Umbilical cord (tissue), 2 donors: ENCODE measurements at places on chromosomes 1 and 21.
A peak's percentile ranks its signal among the peaks of the same experiment; 100 is the strongest.

DNA sequence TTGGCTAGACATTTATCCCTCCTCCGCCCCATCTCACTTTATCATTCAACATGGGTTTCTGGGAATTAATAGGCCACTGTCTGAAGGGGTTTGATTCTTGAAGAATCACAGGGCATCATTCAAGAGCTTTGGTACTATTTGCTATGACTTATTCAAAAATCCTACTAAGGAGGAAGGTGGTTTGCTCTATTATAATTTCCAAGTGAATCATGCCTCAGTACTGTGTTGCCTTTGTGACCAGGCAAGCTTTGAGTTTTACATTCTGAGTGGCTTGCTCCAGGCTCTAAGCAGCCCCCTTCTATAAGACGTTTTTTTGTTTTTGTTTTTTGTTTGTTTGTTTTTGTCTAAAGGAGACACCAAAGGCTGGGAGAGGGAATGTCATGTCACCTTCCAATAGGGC, 2.6 kb downstream of the C1orf21 start:
- DNase-seq, result no peak

GRCh38 chr1:30952098-30952497, 43.5 kb upstream of the SDC3 start:
- DNase-seq, result no peak

DNA sequence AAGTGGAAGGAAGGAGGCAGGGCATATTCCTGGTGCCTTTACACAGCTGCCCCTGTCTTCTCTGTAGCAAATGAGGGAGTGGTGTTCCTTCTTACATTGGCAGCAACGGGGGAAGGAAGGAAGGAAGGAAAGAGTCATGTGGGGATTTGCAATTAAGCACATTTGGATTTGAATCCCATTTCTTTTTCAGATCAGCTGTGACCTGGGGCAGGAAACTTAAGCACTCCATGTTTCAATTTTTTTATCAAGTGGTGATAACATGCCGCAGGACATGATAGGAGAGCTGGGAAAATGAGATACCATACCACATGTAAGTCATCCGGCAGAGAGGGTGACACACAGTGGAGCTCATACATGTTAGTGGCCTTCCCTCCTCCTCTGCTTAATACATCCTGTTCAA, 186.8 kb downstream of the APP start:
- DNase-seq, result peak; percentile 61

DNA sequence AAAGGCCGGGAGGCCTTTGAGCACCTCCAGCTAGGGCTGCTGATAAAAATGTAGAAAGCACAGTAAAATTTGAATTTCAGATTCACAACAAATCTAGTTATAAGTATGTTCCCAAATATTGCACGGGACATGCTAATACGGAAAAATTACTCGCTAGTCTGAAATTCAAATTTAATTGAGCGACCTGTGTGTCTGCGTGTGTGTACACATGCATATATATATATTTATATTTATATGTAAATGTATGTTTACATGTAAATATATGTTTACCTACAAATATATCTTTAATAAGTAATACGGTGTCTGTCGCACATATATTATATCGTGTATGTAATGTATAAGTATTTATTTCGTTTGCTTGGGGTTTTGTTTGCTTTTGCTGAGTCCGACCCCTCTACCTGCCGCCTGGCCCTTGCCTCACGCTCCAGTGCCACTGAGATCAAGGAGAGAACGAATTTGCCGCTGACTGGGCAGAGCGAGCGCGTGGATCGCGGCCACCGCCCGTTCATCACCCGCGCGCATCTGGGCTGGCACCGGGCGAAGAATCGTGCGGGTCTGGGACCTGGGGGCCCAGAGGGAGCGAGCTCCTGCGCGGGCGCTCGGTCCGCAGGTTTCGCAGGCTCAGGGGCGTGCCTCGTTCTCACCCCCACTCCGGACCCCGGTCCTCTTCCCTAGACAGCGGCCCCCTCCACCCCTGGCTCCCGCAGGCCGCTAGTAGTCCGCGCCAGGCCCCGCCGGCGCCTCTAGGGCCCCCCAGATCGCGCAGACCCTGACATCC, 534 bp upstream of the WRAP73 start:
- DNase-seq, result no peak

DNA sequence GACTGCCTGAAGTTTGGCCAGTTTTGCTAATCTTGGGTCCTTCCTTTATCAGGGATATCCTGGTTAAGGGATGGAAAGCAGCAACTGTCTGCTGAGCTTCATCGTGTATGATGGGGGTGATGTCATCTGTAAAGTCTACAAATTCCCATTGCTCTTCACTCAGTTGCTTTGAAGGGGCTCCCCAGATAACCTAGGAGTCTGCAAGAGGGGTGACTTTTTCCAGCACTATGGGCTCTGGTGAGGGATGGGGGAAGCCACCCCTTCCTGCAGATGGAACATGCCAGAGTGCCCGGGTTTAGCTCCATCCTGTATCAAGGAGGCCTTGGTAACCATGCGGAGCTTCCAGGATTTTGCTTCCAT, 28.4 kb downstream of the EDARADD start:
- peak; percentile 65 for DNase-seq

DNA sequence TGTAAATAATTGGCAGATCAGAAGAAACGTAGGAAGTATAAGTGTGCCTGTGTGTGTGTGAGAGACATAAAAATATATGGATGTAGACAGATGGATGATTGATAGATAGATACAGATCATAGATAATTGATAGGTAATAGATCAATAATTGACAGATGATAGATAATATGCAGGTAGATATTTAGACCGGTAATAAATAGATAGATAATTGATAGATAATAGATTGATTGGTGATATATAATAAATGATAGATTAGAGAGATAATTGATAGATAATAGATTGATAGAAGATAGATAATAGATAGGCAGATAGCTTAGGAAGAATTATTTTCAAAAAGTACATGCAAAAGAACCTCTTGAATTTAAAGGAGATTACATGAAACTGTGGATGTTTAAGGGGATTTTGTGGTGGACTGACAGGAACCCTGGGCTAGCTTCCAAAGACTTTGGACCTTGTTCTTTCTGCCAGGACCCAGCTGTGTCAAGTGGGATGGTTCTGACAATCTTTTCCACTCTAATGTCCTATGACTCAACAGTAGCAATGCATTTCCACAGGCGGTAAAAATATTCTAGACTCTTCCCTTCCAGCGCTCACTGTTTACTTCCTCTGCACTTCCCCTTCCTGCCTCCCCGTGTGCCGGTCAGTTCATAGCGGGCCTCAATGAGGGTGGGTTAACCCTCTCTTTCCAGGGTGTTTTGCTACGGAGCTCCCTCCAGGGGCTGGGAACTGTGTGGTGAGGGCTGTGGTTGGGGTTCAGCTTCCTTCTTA, 39.4 kb downstream of the KCNJ15 start:
- DNase-seq, result peak; percentile 43

DNA sequence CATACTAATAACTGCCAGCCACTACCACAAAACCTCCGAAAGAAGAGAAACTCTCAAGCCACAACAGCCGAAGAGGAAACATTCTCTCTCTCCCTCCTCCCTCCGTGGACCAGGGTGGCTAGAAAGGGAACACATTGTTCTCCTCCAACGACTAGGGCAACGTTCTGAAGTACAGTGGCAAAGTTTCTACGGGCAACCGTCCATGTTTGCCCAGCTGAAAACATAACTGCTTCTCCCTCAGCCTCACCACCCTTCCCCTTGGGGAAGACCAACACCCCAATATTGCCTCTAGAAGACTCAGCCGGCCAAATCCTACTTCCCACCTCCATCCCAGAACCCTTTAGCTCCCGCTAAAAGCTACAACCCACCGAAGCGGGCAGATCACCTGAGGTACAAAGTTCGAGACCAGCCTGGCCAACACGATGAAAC, 2.0 kb downstream of the GLUL start:
- peak; percentile 18 for DNase-seq

GRCh38 chr1:43441894-43442637, 11.7 kb downstream of the HYI start:
- no peak for DNase-seq

DNA sequence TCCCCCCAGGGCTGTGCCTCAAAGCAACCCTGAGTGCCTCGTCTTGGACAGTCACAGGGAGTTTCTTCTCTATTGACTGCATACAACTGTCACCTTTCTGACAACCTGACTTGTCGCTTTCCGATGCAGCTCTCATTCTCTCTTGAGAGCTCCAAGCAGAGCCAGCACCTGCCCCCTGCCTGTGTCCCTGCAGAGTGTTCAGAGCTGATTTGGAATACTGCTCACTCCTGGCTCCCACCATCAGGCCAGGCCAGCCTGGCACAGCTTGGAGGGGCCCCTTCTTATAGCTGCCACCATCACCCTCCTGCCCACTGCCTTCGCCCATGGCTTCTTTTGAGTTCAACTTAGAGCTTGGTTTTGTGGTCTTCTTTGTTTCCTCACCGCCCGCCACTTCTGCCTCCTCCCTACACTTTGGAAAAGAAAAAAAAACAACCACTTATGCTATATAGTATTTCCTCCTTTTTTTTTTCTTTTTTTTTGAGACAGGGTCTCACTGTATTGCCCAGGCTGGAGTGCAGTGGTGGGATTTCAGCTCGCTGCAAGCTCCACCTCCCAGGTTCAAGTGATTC, 12.3 kb downstream of the NCF2 start:
- DNase-seq, result no peak

- DNase-seq, result no peak
Observed at GRCh38 chr1:64433747-64434146, 36.2 kb upstream of the CACHD1 start.

DNA sequence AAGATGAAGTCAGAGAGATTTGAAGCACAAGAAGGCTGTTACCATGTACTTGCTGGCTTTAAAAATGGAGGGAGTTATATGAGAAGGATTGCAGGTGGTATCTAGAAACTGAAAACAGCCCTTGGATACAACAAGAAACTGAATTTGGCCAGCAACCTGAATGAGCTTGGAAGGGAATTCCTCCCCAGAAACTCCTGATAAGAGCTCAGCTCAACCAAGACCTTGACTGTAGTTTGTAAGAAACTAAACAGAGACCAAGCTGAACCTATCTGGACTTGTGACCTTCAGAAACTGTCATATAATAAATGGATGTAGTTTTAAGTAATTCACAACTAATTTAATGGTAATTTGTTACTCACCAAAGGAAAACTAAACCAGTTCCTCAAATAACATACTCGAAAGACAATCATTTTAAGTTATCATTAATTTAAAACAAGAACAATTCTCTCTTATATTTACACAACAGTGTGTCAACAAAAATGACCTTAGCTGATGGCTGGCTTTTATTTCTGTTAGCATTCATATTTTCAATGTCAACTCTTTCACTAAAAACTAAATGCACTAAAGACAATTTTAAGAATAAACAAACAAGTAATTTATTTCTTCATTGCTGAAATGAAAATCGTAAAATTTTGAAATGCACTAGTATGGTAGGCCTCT, 1218.4 kb upstream of the TMPRSS15 start:
- no peak for DNase-seq

GRCh38 chr21:44353191-44353970, at the start of gene TRPM2:
TRPM2 (plus strand) TSS chr21:44353621; CDS start chr21:44353701, 80 bp downstream.
- peak; percentile 43 for DNase-seq

GRCh38 chr1:168379104-168379860, 98.6 kb downstream of the TBX19 start:
- no peak for DNase-seq

GRCh38 chr21:22536509-22536908, 1538.3 kb downstream of the NCAM2 start:
- no peak for DNase-seq

GRCh38 chr1:11052839-11053757, 6.1 kb upstream of the MASP2 start:
- peak; percentile 31 for DNase-seq

- no peak for DNase-seq
Observed at GRCh38 chr1:229092377-229093237, 178.3 kb upstream of the RAB4A start.

- DNase-seq, result no peak
Observed at GRCh38 chr1:207909687-207910086, 1.2 kb downstream of the CD34 start.

DNA sequence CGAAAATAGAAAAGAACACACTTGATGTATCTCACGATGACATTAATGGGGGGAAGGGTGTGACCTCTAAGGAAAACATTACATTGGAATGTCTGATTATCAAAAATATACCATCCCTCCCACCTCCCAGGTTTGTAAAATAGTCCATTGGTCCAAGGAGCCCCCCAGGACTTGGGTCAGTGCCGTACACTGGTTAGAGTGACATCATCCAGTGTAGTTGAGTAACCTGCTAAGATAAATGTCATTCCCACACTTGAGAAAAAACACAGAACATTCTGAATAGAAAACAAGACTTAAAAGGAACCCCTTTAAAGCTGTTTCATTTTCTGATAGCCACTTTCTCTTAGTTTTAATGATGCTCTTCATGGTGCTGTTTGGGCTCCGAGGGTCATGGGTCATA, 15.2 kb downstream of the DDX20 start:
- no peak for DNase-seq

GRCh38 chr1:161096015-161096414, 2.1 kb upstream of the KLHDC9 start:
- no peak for DNase-seq

- peak; percentile 17 for DNase-seq
Observed at GRCh38 chr1:201585901-201586300, 47.0 kb downstream of the NAV1 start.

DNA sequence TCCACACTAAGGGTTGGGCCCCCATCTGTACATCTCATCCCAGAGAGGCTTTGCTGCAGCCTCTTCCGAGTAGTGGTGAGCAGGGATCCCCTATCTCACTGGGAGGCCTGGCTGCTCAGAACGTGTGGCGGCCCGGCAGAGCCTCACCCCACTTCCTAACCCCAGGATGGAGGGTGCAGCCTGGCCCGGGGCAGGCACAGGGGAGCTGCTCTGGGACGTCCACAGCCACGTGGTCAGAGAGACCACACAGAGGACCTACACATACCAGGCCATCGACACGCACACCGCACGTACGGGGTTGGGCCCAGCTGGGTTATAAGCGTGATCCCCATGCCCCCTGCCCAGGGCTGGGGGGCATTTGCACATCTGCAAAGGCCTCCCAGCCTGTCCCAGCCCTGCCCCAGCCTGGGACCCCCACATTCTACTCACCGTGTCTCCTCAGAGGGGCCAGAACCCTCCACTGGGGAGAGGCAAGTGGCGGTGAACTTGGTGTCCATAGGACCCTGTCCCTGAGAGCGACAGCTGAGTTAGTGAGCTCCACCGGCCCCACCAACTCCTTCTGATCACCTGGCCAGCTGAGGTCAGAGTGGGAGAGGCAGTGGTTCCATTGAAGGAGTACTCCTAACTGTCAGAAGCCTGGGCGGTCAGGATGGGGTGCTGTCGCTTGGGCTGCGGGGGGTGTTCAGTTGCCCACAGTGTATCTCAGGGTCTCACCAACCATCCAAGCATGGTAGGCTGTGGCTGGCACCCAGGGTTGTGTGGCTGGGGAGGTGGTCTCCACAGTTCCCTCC, 41.2 kb downstream of the TRIM11 start:
- no peak for DNase-seq

- DNase-seq, result no peak
Observed at GRCh38 chr1:209937996-209938959, at the start of gene SYT14. SYT14 (plus strand) TSS chr1:209938217; CDS start chr1:209938265, 48 bp downstream.
